ENCODE measurements at places on chromosomes 12 and 14. TPM values are rescaled to one million over a fixed set of nuclear protein-coding genes. Genes with fewer than 3 reads are reported as not detected.

The SELPLG gene
- total RNA-seq = 1.0 TPM

The KRT85 gene
- not detected for total RNA-seq

The CAMKK2 gene
- total RNA-seq = 25.2 TPM

The PTHLH gene
- 39.3 TPM for total RNA-seq

The WASHC3 gene
- 33.0 TPM for total RNA-seq

The AKAP5 gene
- total RNA-seq = 0.25 TPM

The CFL2 gene
- 109 TPM for total RNA-seq

Measured in A549 treated with CpdA at 1 μM for 4 hours (cell line).